ENCODE measurements at places on chromosomes 2 and 18.

DNA sequence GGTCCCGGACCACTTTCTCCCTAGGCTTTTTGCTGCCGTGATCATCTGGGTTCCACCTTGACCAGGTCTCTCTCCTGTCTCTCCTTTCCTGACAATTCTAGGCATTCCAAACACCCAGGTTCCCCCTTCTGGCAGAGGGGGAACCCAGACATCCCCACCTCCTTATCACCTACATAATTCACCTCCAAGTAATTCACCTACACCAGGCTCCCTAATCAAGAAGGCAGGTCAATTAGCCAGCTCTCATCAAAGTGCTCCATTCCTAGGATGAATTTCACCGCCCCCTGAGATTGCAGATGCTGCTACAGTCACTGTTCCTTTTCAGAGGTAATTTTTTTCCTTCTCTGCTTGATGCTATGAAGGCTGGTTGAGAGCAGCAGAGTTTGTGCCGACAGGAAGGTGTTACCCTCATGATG is 42.3 kb upstream of the ATG16L1 start:
- no peak for DNase-seq

DNA sequence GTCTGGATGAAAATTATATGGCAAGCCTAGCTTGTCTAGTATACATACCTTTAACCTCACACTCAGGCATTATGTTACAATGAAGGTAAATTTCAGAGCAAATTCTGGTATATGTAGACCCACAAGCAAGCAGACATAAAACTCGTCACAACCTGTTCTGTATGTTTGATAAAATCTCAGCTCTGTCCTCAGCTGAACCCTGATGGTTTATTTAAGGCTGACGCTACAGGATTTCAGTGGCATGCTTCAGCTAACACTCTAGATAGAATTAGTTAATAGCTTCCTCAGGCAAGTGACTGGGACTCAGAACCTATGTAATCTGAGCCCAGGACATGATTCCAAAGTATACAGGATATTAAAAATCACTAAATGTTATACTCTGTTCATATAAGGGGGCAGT is 68.2 kb upstream of the MC2R start:
- no peak for DNase-seq

DNA sequence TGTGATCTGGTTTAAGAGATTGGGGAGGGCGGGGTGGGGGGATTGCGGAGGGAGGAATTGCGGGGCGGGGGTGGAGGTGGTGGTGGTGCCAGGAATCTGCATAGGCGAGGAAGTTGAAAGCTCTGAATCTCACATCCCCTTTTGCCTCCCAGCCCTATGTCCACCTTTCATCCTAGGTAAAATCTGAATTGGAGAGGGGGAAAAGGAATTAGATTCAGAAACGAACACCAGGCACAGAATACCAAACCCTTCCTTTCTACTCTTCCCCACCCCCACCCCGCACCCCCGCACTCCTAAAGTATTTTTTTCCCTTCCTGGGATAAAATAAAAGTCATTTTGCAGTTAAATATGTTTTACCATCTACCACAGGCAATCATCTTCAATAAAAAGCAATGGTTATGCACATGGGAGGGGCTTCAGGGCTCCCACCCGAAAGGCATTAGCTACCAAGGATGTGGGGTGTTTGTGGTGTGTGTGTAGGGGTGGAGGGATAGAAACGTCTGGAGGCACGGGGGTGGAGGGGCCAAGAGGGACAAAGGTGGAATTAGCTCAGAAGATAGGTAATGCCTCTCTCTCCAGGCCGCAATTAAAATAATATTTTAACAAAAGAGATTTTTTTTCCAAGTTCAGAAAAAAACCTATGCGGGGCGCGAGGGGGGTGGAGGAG is 1.8 kb downstream of the IGFBP5 start:
- DNase-seq, result no peak

- DNase-seq, result no peak
These were observed 508.1 kb upstream of the CHAC2 start for GRCh38 chr2:53259395-53260009.

DNA sequence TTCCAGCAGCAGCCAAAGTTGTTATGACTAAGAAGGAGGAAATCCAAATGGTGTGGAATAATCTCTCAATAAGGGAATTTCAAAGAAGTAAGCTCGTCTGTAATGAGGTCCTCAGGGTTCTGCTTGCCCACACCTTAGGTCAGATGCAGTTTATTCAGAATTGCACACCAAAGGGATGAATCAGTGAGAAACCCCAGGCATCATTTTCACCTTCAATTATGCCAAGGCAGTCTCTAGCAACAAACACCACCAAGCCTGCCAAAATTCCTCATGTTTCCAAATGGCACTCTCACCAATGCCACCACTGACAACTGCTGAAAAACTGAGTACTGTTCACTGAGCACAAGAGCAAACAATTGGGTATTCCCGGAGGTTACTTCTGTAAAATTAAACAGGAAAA is 43.6 kb downstream of the KCNG3 start:
- DNase-seq, result no peak

Data from HL-60 (cell line).